T-helper 17 cell (primary cell): ENCODE measurements at places on chromosomes 2 and 18.

GRCh38 chr2:30362468-30363081 is 84.5 kb upstream of the LCLAT1 start:
- no peak for DNase-seq

GRCh38 chr2:10983711-10984110 is 72.0 kb downstream of the KCNF1 start:
- no peak for DNase-seq

DNA sequence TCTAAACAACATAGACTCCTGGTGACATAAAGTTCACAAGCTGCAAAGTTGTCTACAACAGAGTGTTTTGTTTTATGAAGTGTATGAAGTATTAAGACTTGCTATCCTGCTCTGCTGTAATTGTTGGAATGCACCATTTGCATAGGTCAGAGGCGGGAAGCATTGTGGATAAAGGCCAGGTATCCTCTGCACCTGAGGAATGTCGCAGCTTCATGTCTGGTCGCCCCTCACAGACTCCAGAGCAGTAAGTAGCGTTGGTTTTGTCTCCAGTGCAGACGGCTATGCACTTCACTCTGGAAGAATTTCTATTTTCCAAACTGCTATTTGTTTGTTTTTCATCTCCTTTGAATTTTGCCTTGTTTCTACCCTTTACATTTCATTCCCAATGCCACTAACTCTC is 63.1 kb downstream of the UNC80 start:
- DNase-seq = no peak

GRCh38 chr2:88897715-88898114 is 206.2 kb downstream of the RPIA start:
- no peak for DNase-seq

GRCh38 chr2:214730248-214730647 is 79.2 kb downstream of the BARD1 start:
- DNase-seq = no peak

GRCh38 chr2:193332941-193333340 is 1138.2 kb upstream of the TMEFF2 start:
- DNase-seq = no peak

GRCh38 chr2:42568401-42569115 is at the start of gene MTA3:
Gene MTA3, plus strand, starts transcription at chr2:42568632. Its CDS starts 114 bp downstream, at chr2:42568746.
- DNase-seq = peak; percentile 42

GRCh38 chr2:84865181-84865783 is 15.6 kb downstream of the TRABD2A start:
- DNase-seq = no peak

- DNase-seq = no peak
These were observed 124.4 kb upstream of the TRIB2 start for GRCh38 chr2:12592296-12592695.

DNA sequence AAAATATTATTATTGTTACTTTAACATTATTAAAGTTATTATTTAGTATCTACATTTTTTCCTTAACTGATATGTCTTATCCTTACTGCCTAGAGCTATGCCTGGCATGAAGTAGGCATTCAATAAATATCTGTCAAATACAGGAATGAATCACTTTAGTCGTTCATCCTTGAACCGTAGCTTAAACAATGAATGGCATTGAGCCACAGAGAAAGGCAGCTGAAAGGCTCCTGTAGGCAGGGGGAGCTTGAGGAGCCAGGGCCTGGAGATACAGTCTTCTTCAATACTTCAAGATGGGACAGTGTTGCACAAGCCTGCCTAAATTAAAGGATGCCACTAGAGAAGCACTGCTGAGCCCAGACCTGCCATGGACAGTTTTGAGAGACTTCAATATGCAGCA is 22.5 kb downstream of the CYRIA start:
- DNase-seq = no peak

DNA sequence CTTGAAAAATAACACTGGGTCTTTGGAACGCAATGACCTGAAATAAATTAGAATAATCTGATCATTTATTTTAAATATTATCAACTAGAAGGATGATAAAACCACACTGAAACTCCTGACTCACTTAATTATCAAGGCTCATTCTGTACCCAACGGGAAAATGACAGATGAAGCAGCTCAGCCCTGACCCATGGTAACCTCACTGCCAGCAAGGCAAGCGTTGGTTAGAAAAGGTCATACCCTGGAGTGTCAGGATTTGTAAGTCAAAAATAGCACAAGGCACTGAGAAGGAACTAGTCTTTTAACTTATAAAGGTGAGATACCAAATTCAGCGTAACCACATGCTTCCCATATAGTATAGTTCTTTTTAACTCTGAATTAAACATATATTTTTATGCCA is 277.5 kb downstream of the ETAA1 start:
- DNase-seq = no peak

GRCh38 chr2:8152392-8153257 is 529.2 kb upstream of the ID2 start:
- no peak for DNase-seq

DNA sequence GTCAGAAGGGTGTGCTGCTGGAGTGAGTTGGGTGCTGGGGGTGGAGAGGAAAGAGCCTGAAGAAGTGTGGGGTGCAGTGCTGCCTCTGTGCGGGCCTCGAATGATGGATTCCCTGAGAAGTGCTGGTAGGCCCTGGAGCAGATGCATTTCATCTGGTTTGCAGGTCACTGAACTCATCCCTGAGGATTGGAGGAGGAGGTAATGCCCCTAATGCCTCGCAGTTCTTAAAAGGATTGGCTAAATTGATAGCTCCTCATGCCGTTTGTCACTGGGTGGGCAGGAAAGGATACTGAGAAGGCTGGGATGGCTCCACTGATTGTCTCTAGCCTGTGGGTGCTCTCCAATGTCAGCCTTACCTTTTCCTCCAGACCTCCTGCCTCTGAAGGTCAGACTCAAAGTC is 74.1 kb downstream of the CTIF start:
- no peak for DNase-seq

GRCh38 chr2:105129722-105130232 is 91.9 kb downstream of the MRPS9 start:
- DNase-seq = no peak

GRCh38 chr2:186220409-186220808 is 265.7 kb upstream of the ZC3H15 start:
- no peak for DNase-seq

GRCh38 chr2:26522325-26522724 is 44.4 kb upstream of the OTOF start:
- no peak for DNase-seq

GRCh38 chr2:238897122-238897880 is 49.4 kb downstream of the TWIST2 start:
- no peak for DNase-seq

GRCh38 chr2:61266632-61267505 is 104.9 kb downstream of the C2orf74 start:
- no peak for DNase-seq
